Regular cardiac myocyte (primary cell): ENCODE measurements at places on chromosomes 5 and 9. TPM values are rescaled to one million over a fixed set of nuclear protein-coding genes. Genes with fewer than 3 reads are reported as not detected.

Gene SPOCK1
- total RNA-seq: 108 and 173 TPM in 2 replicates

Gene IDNK
- 2.8 and 5.8 TPM in 2 replicates for total RNA-seq

Gene FBN2
- total RNA-seq: 1.7 and 9.6 TPM in 2 replicates

Gene HMMR
- 11.8 and 79.9 TPM in 2 replicates for total RNA-seq

Gene ROR2
- total RNA-seq: 0.38 and 3.9 TPM in 2 replicates

Gene THBS4
- 0.38 and 1.1 TPM in 2 replicates for total RNA-seq

Gene PURA
- total RNA-seq: 16.9 and 22.6 TPM in 2 replicates

Gene TMOD1
- under 0.01 and 0.28 TPM in 2 replicates for total RNA-seq

Gene RAI14
- total RNA-seq: 141 and 176 TPM in 2 replicates

Gene BAAT
- under 0.01 and 0.19 TPM in 2 replicates for total RNA-seq

Gene TLX3
- total RNA-seq: not detected in 2 replicates

Gene FAXDC2
- total RNA-seq: 0.77 and 7.9 TPM in 2 replicates

Gene UBAP1
- 27.9 and 31.8 TPM in 2 replicates for total RNA-seq

Gene ORM1
- not detected in 2 replicates for total RNA-seq

Gene CDKN2A
- total RNA-seq: 8.6 and 17.8 TPM in 2 replicates

Gene ARRDC3
- total RNA-seq: 122 and 425 TPM in 2 replicates

Gene CCL21
- not detected in 2 replicates for total RNA-seq

Gene ZFP37
- 1.7 and 2.3 TPM in 2 replicates for total RNA-seq

Gene C5orf15
- 48.5 and 74.1 TPM in 2 replicates for total RNA-seq

Gene NUTM2F
- not detected in 2 replicates for total RNA-seq

Gene SLC35D2
- total RNA-seq: 13.0 and 13.4 TPM in 2 replicates

Gene DRD1
- under 0.01 TPM in 1 of 2 replicates, not detected in the other for total RNA-seq

Gene PCDHB9
- under 0.01 and 0.56 TPM in 2 replicates for total RNA-seq

Gene PRDM9
- not detected in 2 replicates for total RNA-seq

Gene EQTN
- total RNA-seq: not detected in 2 replicates

Gene TAF11L5
- total RNA-seq: not detected in 2 replicates

Gene PHF24
- 0.28 TPM in 1 of 2 replicates, not detected in the other for total RNA-seq

Gene EHMT1
- total RNA-seq: 36.4 and 52.1 TPM in 2 replicates

Gene FABP6
- 0.19 TPM in 1 of 2 replicates, not detected in the other for total RNA-seq

Gene HTR4
- total RNA-seq: not detected in 2 replicates

Gene PCDHGA10
- total RNA-seq: 1.2 and 3.4 TPM in 2 replicates

Gene ARHGEF39
- 0.28 and 3.6 TPM in 2 replicates for total RNA-seq

Gene IL33
- total RNA-seq: 189 and 383 TPM in 2 replicates

Gene SPINK13
- not detected in 2 replicates for total RNA-seq

Gene SEC61B
- 93.0 and 165 TPM in 2 replicates for total RNA-seq

Gene DCTN3
- 79.2 and 166 TPM in 2 replicates for total RNA-seq

Gene SCGB3A2
- total RNA-seq: 0.85 TPM in 1 of 2 replicates, not detected in the other

Gene GLRA1
- not detected in 2 replicates for total RNA-seq

Gene GRM6
- not detected in 2 replicates for total RNA-seq

Gene DMAC1
- total RNA-seq: 4.5 and 6.3 TPM in 2 replicates

Gene F12
- total RNA-seq: 0.58 TPM in 1 of 2 replicates, not detected in the other

Gene LTC4S
- 0.19 and 1.4 TPM in 2 replicates for total RNA-seq

Gene NIPAL4
- 0.85 TPM in 1 of 2 replicates, not detected in the other for total RNA-seq

Gene AMBP
- not detected in 2 replicates for total RNA-seq
